T-cell (primary cell): ENCODE measurements at places on chromosomes 12 and 14.

- no peak for DNase-seq
These were observed 16.4 kb downstream of the BBOF1 start for GRCh38 chr14:74035556-74035955.

DNA sequence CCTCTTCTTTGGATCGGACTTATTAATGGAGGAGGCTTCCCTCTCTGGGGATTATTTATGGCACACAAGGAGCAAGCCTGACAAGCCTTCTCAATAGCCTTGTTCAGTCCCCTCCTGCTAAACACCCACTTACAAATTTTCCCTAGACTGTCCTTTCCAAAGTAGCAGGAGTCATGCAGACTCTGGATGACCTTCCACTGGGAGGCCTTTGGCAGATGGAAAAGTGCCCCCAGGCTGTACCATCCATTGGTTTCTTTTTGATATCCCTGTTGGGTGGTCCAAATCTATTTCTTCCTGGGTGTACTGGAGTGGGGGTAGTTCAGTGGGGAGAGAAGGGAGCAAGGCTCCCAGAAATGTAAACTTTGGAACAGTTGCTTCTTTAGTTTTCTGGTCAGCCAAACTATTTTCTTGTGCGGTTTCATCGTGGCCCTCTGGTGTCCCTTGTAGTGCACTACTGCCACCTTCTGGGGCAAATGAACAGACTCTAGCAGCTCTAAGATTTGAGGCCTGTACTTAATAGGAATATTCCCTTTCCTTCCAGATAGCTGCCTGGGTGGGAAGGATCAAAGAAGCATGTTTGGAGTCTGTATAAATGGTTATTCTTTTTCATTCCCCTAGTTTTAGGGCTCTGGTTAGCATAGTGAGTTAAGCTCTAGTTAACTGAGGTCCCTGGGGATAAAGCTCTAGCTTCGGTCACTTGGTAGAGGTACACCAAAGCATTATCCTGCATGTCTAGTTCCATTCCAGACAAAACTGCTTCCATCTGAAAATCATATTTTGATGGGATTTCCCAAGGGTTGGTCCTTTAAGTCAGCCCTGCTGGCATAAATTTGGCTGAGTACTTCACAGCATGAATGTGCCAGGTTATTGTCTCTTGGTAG, 409.5 kb downstream of the SLC6A15 start:
- no peak for DNase-seq

DNA sequence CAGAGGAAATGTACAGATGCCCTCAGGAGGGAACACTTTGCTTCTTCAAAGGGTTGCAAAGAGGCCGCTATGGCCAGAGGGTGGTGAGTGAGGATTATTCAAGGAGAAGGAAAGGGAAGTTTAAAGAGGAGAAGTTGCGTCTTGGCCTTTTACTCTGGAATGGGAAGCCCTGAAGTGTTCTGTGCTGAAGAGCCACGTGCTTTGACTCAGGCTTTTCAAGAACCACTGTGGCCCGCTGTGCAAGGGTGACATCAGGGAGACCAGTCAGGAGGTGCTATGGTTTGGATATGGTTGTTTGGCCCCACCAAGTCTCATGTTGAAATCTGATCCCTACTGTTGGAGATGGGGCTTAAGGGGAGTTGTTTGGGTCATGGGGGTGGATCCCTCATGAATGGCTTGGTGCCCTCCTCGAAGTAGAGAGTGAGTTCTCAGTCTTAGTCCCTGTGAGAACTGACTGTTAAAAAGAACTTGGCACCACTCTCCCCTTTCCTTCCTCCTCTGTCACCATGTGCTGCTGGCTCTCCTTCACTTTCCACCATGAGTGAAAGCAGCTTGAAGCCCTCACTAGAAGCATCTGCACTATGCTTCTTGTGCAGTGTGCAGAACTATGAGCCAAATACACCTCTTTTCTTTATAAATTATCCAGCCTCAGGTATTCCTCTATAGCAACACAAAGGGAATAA, 66.1 kb upstream of the DUSP6 start:
- DNase-seq, result no peak

DNA sequence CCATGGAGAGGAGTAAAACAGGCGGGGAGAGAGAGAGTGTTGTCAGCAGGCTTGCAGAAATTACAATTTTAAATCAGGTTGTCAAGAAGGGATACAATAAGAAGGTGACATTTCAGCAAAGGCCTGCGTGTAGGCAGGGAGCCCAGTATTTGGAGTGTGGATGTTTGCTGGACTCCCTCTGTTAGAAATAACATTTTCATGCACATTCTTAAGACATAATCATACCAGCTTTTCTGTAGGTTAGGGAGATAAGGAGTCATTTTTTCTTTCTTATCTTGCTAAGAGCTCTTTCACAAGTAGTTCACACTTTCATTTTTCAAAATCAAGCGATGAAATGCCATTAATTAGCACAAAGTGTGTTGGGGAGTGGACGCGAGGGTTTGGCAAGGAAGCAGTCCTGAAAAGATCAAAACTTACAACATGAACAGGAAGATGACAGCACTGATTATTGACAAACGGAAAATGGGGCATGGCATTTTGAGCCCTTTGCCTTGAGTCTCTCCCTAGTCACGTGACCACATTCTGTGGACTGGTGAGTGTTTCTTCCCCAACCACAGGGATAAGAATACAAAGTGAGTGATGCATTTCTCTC, 160.2 kb downstream of the DAD1 start:
- no peak for DNase-seq

DNA sequence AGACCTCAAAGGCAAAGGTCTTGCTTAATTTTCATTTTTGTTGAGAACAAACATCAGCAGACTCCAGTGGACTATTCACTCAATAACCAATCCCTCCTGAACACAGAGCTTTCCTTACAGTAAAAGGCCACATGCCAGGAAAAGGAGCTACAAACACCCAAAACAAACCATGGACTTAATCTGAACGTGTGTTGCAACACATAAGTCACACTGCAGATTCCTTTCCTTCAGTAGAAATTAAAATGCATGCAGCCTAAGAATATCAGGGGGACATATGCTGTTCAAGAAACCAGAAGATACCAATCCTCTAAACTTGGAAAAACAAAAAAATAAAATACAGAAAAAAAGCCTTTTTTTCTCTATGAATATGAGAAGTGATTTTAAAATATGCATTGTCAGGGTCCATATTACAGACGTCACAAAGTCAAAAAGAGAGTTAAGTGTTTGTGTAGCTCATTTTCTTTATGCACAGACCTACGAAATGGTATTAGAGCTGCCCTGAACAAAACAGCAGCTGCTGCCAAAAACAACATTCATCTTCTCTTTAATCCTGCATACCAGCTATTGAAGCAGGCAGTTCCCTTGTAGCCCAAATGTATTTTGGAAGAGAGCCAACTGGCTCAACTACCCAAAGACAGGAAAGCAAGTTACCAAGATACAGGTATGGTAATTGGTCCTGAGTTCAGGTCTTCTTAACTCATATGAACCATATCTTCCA, 26.2 kb downstream of the KITLG start:
- DNase-seq, result no peak

DNA sequence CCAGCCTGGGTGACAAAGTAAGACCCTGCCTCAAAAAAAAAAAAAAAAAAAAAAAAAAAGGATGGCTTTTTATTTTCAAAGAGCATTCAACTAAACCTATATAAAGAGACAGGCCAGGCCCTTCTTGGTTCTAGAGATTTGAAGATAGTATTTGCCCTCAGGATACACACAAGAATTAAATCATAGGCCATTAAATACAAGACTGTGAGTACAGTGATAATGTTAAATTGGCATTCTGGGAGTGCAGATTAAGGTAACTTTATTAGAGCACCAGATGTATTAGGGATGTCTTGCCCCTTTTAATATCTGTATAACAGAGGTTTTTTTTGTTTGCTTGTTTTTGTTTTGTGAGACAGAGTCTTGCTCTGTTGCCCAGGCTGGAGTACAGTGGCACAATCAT, 61.3 kb downstream of the ATF7IP start:
- DNase-seq, result no peak

GRCh38 chr14:60722357-60723115, 1.6 kb downstream of the SIX4 start:
- DNase-seq, result no peak
